Fibroblast of skin of left biceps (primary cell): ENCODE measurements at places on chromosomes 4 and X.

DNA sequence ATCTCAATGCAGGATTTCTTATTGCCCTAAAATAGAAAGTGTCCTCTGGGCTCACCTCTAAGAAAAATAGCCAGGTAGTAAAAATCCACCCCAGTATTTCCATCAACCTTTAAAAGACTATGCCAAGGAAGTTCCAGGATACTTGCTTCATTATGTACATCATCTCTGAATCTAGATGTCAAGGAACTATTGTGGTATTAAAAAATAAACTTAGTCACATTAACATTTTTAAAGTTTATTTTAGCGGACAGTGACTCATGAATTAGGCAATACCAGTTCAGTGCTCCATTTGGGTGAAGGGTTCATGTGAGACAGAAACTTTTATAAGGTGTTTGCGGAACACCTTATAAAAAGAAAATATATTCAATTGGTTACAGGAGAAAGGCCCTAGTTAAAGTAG is 209.2 kb downstream of the ADAM29 start:
- DNase-seq = no peak

- DNase-seq = no peak
These were observed 956.2 kb upstream of the DIAPH2 start for GRCh38 chrX:95728446-95728845.

GRCh38 chr4:112865443-112865842 is 184.0 kb upstream of the ANK2 start:
- no peak for DNase-seq

DNA sequence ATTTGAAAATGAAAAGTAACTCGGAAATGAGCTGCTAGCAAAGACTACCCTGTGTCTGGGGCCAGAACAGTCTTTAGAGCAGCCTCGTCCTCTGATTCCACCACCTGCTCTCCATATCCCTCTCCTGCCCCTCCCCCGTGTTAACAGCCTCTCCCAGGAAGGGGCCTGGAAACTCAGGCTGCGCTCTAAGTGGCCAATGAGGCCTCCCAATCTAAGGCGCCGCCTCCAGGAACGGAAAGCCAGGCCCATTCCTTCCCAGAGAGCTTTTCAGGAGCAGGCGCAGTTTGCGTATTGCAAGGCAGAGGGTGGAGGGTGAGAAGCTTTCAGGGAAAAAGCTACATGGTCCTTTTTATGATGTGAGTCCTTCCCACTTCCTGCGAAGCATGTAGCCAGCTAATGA is 31.2 kb downstream of the RS1 start:
- no peak for DNase-seq

- DNase-seq = no peak
These were observed 115.1 kb downstream of the CRLF2 start for GRCh38 chrX:1097328-1097727.

DNA sequence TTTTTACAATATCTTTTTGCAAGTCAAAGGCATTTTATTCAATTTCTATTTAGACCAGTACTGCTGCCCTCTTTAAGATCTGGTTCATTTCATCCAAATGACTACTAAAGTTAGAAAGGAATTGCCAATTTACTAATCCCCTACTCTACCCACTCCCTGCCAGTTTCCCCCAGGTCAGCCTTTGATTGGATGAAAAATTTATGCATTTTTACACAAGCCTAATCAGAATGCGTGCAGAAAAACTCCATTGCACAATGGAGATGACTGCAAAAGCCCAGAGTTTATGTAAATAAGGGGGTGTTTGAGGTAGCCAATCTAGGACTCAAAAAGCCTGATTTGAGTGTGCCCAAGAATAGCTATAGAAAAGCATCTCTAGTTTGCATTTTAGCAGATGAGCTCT is 310.6 kb downstream of the PABPC4L start:
- no peak for DNase-seq

- DNase-seq = no peak
These were observed 294.9 kb upstream of the TBX22 start for GRCh38 chrX:79719568-79720231.

DNA sequence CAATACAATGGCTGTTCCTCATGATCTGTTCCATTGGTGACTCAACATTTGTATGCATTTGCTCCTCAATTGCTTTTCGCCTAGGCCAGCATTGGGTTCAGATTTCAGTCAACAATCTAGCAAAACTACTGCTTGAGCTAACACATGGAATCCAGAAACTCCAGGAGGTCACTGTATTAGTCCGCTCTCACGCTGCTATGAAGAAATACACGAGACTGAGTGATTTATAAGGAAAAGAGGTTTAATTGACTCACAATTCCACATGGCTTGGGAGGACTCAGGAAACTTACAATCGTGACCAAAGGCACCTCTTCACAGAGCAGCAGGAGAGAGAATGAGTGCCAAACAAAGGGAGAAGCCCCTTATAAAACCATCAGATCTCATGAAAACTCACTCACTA is 67.1 kb downstream of the RXFP1 start:
- no peak for DNase-seq

GRCh38 chr4:10984815-10985214 is 300.2 kb upstream of the CLNK start:
- DNase-seq = no peak

GRCh38 chr4:123755655-123756054 is 359.1 kb downstream of the SPRY1 start:
- DNase-seq = no peak

GRCh38 chr4:77600521-77601451 is 4.8 kb upstream of the CXCL13 start:
- no peak for DNase-seq

GRCh38 chr4:3403348-3403906 is 38.3 kb upstream of the HGFAC start:
- DNase-seq = no peak

DNA sequence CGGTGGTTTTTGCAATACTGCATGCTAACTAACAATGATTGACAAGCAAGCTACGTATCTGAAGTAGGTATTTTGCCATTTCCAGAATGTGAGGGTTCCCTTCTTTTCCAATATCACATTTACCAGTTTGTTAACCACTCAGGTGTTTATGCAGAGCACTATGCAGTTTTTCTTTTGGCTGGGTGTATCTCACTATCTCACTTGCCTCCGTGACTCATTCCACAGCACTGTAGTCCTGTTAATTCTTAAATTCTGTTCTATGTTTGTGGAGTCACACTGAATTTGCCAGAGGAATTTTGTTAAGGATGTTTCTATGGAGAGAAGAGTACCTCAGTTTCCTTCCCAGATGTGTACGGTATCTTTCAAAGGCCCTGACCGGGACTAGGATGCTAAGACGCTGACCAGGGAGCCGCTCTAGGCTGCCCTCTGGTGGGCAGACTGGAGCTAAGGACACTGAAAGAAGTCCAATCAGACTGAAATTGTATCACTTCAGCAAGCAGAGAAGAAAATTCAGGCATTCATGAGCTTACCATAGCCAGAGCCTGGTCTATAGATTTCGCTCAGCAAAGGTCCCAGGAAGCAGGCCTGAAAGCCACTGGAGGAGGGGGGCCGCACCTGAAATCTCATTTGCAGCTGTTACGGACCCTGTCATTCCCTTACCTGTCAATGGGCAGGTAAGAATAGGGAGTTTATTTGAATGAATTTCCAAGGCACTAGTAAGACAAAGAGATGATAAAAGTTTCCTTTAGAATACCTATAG is 388.4 kb upstream of the SPOCK3 start:
- DNase-seq = peak; percentile 19

- no peak for DNase-seq
These were observed 128.8 kb upstream of the NKX1-1 start for GRCh38 chr4:1534876-1535526.

DNA sequence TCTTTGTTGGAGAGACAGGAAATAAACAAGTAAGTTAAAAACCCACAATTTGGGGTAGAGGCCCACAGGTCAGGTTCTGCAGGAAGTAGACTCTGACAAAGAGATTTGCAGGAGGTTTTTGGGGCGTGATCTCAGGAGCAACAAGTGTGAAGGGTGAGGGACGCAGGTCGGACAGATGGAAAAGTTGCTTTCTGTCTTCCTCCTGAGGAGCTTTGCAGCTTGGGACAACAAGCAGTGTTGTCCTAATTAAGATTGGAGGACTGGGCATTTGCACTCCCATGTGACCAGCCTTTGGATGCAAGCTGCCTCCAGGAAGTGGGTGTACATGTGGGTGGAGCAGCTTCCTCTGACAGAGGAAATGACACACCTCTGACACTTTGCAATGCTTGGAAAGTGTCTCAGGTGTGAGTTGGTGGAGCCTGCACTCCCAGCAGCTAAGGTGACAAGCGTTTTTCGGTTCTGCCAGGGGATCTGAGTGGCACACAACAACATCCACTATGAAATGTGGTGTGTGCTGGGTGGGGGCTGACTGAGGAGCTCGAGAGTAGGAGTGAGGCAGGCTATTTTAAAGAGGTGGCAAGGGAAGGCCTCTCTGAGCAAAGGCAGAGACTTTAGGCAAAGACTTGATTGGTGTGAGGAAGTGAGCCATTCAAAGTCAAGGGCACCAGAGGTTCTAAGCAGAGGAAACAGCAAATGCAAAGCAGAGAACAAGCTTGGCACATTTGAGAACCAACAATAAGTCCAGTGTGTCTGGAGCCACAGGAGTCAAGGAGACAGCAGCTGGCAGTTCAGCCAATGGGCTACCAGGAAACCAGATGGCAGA is 339.8 kb upstream of the GATB start:
- no peak for DNase-seq

DNA sequence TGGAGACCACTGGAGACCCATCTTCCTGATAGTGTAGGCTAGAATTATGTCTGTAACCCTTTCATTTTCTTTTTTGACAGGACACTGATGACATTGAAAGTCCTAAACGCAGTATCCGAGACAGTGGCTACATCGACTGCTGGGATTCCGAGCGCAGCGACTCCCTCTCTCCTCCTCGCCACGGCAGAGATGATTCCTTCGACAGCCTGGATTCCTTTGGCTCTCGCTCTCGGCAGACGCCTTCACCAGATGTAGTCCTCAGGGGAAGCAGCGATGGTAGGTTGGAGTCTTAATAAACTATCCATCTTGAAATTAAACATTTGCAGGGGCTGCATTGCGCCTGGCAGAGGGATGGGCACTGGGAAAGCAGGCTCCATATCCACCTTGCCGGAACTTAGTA is 75.4 kb downstream of the LIMCH1 start:
- DNase-seq = no peak

- no peak for DNase-seq
These were observed 12.9 kb downstream of the DCAF8L1 start for GRCh38 chrX:27968352-27968751.

- no peak for DNase-seq
These were observed 192.7 kb upstream of the LEF1 start for GRCh38 chr4:108361446-108361820.

DNA sequence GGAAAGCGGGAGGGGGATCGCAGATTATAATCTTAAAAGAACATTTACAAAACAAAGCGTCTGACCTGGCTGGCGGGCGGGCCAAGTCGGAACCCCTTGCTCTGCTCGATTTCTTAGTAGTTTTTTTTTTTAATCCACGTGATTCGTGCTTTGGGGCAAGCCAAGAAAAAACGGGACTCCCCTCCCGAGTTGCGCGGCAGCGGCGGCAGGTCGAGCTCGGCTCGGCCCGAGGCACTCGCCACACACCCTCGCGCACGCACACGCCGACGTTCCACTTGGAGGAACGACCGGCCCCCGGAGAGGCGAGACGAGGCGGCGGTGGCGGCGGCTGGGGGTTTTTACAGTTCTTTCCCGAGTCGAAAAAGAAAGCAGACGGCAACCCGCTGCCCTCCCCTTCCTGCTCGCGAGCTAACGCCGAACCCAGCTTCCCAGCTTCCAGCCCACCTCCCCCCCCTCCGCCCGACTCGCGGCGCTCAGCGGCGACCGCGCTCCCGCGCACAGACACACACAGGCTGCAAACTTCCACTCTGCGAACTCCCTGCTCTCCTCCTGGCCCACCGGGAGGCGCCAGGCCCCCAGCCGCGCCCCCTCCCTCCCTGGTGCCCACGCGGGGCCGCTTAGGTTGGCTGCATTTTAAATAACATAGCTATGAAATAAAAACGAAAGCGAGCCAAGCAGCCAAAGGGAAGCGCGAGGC is 1.2 kb downstream of the BCOR start:
- no peak for DNase-seq

GRCh38 chr4:150308824-150309472 is 230.7 kb downstream of the DCLK2 start:
- DNase-seq = no peak

GRCh38 chr4:3747581-3747904 is 18.6 kb upstream of the ADRA2C start:
- no peak for DNase-seq

- DNase-seq = no peak
These were observed 2.8 kb upstream of the PCDH7 start for GRCh38 chr4:30717208-30718020.

DNA sequence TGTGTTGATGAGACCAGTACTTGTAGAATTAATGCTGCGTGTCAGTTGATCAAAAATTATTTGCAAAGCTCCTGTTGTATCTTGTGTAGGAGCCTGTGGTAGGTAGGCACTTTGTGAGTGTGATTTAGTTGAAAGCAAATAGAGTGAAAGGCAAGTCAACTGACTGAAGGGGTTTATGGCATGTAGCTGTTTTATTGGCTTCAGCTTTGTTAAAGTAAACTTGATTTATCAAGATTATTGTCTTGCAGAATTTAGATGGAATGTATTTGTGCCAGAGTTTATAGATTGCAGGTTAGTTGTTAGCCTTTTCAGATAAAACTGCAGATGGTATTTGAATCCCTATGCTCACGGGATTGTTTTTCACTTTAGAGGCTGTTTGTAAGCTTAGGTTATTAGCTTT is 128.0 kb downstream of the FRAS1 start:
- no peak for DNase-seq

DNA sequence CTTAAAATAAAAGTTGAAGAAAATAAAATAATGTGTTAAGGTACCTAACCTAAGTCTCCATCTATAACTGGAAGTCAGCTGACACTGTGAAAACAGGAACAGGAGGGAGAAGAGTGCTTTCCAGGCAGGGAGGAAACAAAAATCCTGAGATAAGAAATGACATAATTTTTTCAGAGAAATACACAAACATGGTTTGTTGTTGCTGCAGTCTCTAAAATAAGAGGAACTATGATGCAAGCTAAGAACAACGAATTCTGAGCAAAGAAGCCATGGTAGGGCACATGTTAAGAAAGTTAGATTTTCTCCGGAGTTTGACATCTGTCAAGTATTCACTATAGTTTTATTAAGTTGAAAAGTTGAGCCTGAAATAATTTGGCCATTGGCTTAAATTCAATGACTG is 26.9 kb downstream of the PAPSS1 start:
- no peak for DNase-seq

DNA sequence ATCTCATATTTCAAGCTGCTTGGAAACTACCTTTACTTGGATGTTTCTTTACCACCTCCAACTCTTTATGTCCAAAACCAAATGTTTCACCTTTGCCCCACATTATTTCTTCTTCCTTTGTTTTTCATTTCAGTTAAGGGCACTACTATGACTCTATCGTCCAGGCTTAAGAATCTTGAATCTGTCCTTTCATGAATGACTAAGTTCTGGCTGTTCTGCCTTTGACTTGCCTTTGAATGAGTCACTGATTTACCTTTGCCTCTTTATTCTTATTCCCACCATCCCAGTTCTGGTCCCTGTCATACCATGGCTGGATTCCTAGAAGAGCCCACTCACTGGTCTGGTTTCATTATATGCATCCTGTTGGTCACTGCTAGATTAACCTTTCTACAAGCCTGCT is 30.6 kb upstream of the PLAC1 start:
- DNase-seq = no peak

GRCh38 chrX:139008185-139008584 is 296.7 kb upstream of the FGF13 start:
- DNase-seq = no peak
